ENCODE measurements at places on chromosomes 1 and 21.

DNA sequence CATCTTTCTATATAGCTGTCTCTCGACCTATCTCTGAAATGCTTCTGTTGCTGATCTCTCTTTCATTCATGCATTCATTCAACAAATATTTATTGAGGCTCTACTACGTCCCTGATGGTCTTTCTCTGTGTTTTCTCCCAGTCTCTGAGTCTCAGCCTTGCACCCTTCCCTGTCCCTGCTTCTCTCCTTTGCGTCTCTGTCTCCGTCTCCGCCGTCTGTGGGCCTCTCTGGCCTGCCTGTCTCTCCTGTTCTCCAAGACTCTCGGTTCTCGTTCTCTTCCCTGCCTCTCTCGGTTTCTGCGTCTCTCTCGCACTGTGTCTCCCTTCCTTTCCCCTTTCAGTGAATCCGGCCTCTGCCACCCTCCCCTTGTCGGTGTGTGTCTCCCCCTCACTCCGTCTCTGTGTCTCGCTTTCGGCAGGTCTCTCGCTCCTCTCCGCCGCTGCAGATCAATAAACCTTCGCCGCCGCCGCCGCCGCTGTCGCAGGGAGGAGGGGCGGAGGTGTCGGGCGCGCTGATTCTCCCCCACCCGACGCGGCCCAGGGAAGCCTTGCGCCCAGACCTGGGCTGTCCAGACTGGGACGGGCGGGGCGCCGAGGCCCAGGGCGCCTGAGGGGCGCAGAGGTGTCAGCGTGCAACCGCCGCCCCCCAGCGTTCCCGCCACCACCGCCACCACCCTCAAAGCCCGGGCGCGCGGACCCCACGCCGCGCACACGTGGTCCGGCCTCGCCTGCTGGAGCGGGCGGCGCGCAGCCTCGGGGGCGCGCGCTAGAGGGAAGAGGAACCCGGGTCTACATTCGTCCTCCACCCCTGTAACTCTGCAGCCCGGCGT, 3.0 kb downstream of the EFNA3 start:
- DNase-seq = peak; percentile 42

DNA sequence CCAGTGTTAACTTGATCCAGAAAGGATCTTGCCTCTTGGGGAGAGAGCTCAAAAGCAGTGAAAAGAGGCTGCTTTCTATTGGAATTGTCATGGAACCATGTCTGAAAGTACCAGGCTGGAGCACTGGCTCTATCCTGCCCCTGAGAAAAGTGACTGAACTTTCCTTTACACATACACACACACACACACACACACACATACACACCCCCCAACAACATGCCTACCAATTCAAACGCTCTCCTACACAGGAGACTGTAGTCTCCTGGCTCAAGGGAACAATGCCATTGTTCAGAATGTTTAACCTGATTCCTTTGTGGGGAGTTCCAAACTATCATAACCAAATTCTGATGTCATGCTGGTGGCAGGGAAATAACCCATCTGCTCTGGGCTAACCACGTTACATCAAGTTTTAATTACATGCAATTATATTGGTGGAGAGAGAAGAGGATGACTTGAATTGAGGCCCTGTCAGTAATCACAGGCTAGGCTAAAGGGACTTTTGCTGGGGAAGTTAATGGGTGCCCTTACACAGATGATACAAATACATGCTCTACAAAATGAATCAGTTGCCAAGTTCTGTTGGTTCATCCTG, 52.3 kb upstream of the DUSP10 start:
- peak; percentile 55 for DNase-seq

DNA sequence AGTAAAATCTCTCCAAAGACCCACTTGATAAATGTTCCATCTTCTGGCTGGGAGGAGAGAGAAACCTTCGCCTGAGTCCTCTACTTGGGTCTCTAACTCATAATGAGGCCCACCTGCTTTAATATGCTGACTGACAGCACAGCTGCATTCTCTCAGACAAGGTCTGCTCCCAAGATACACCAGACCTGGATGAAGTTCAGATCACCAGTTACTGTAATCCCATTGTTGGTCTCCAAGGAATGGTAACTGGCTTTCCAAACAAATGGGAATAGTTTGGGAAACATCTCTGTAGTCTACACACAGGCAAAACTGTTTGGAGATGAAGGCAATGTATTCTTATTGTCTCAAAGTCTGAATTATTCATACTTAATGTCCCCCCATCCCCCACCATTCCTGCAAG, 27.9 kb upstream of the COL24A1 start:
- no peak for DNase-seq

DNA sequence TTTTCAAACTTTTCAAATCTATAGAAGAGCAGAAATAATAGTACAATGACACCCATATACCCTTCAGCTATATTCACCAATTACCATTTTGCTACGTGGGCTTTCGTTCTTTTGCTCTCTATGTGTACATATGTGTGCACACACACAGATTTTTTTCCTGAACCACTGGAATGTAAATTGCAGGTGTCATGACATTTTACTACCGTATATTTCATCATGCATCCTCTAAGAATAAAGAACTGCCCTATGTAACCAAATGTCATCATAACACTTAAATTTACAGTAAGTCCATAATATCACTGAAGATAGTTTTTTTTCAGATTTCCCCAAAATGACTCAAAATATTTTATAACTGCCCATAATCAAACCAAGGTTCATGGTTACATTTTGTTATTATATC, 88.4 kb upstream of the GFI1 start:
- no peak for DNase-seq

DNA sequence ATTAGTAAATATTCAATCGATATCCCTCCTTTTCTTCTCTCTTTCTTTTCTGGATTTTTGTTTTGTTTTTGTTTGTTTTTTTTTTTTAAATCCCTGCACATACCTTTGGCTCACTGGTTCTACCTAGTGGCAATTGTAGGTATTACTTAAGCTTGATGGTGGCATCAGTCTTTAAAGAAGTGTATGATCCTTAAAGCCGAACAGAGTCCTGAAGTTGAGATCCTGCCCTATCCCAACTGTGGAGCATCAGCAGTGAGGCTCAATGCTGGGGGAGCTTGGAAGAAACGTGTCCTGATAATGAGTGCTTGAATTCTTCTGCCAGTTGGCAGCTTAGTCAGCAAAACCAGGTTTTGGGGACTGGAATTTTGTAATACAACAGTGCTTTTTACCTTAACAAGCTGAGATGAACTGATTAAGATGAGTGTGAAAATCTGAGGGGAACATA, 60.8 kb downstream of the FASLG start:
- DNase-seq = peak; percentile 71

DNA sequence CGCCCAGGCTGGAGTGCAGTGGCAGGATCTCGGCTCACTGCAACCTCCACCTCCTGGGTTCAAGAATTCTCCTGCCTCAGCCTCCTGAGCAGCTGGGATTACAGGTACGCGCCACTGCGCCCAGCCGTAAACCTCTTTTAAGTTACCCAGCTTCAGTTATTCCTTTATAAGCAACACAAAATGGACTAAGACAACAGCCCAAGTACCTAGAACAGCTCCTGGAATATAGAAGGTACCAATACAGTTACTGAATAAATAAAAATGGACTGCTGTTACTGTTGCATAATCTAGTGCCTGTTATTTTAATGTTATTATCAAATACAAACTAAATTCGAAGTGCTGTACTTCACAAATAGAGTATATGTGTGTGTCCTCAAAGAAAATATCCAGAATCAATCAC, 17.1 kb downstream of the RNF115 start:
- DNase-seq = no peak

DNA sequence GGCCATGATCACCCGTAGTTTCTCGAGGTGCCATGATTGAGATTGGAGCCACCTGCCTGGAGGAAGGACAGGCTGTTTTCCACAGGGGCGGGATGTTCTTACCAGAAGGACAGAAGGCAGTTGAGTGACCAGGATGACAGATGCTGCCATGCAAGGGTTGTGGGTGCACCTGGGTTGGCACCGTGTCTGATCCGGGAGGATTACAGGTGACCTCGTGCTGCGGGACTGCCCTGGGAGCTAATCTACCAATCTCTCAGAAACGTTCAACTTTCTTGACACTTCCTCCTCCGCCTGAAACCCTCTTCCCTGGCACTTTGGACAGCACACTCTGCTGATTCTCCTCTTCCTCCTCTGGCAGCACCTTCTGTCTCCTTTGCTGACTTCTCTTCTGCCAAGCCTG, 13.8 kb upstream of the SLC6A9 start:
- DNase-seq = no peak

GRCh38 chr1:171785766-171786165, 4.3 kb downstream of the METTL13 start:
- DNase-seq = no peak

DNA sequence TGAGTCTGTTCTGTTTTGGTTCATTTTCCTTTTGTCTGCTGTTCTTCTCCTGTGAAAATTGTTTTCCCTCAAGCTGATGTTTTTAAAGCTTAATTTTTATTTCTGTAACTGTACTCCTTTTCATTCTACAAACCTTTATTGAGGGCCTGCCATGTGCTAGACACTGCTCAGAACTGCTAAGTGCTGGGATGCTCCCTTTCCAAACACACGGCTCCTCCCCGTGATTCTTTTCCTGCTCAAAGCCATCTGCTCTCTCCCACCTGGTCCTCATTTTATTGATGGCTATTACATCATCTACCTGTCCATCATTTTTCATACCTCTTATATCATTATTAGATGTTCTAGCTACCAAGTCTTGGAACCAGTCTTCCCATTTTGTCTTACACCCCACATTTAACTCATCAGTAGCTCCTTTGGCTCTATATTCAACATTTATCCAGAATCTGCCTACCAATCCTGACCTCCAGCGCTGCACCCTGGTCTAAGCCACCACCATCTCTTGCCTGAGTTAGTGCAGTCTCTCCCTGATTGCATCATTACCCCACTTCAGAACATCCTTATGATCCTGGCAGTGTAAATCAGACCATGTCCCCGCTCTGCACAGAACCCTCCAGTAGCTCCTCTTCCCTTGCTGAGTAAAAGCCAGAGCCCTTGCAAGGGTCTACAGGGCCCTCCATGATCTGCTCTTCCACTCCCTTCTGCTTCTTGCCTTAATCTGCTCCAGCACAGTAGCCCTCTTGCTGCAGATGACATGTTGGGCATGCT, 118.1 kb downstream of the CACNA1E start:
- no peak for DNase-seq

- no peak for DNase-seq
Measured at GRCh38 chr1:173127369-173128307, 76.9 kb upstream of the TNFSF18 start.

GRCh38 chr1:80293818-80294217, 1287.3 kb upstream of the ADGRL4 start:
- DNase-seq = no peak

DNA sequence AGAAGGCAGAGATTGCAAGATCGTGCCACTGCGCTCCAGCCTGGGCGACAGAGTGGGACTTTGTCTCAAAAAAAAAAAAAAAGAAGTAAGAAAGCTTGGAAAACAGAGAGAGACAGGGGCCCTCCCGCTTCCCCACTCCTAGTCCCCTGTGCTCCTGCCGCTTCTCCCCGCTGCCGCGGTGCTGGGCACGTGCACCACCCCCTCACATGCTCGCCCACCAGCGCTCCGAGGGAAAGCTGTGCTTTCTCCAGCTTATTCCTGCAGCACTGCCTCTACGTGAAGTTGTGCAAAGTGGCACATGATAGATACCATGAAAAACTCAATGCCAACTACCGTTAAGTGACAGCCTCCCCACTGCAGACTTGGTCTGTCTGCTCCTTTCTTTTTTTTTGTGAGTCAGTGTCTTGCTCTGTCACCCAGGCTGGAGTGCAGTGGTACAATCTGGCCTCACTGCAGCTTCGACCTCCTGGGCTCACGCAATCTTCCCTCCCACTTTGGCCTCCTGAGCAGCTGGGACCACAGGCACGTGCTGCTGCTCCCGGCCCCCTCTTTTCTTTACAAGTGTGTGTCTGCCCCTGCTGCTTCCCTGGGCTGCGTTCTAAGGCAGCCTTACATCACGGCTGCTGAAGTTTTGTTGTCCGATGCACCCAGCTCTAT, 15.4 kb downstream of the SLX9 start:
- DNase-seq = no peak

GRCh38 chr21:43304206-43304605, 122.7 kb downstream of the SIK1 start:
- no peak for DNase-seq

- no peak for DNase-seq
Measured at GRCh38 chr1:203176273-203177035, 828 bp upstream of the MYBPH start.

GRCh38 chr1:52767596-52768280, 41.5 kb downstream of the ZYG11B start:
- no peak for DNase-seq

DNA sequence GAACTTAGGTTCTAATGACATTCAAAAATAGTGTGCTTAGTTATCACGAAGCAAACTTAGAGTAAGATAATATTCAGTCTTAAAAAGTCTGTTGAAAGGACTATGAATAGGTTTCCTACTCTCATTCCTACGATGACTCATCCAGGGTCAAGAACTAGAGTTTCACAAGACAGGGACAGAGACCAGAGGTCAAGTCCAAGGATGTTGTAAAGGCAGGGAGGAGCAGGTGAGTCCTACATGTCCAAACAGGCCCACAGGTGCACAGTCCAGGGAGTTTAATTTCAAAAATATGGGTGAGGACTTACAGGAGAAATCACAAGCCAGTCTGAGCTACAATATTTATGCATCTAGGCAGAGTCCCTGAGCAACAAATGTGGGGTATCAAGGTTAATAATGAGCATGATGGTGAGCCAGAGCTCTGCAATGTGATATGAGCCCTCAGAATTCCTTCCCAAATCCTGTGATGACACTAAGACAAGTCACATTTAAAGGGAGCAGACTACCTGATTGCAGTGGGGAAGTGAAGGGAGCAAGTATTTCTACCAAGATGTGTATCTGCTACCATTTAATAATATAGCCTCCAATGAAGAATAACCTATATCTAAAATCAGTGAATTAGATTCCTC, 100.0 kb upstream of the NRIP1 start:
- DNase-seq = no peak

- no peak for DNase-seq
Measured at GRCh38 chr1:84849357-84849975, 43.5 kb downstream of the LPAR3 start.

GRCh38 chr1:109803901-109804331, 40.2 kb upstream of the EPS8L3 start:
- DNase-seq = no peak

DNA sequence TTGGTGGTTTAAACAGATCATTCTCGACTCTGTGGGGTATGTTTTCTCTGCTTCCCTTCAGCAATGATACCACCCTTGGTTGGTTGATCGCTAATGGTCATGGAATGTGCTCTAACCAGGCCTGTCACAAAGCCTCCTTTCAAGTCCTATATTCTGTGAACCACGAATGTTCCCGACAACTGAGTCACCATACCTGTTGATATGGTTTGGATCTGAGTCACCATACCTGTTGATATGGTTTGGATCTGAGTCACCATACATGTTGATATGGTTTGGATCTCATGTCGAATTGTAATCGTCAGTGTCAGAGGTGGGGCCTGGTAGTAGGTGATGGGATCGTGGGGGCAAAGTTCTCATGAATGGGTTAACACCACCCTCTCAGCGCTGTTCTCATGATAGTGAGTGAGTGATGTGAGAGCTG, 10.2 kb upstream of the CAMK2N1 start:
- no peak for DNase-seq

DNA sequence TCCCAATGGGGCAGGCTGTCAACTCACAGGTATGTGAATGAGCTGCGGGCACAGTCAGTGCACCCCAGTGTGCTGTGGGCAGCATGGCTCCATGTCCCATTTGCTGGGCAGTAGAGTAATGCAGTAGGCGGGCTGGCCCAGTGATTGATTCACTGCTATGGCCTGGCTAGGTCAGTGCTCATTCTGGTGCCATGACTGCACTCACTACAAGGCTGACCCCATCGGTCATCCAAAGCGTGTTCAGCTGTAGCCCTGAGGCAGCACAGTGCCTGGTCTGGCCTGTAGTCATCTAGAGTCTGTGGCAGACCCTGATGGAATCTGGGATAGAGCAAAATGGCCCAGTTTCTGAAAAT, 7.4 kb downstream of the HYI start:
- DNase-seq = no peak

GRCh38 chr1:181126289-181126688, 37.8 kb downstream of the IER5 start:
- no peak for DNase-seq
